M059J (cell line): ENCODE measurements at places on chromosomes 1 and 21. TPM values are rescaled to one million over a fixed set of nuclear protein-coding genes. Genes with fewer than 3 reads are reported as not detected.
A peak's percentile ranks its signal among the peaks of the same experiment; 100 is the strongest.

DNA sequence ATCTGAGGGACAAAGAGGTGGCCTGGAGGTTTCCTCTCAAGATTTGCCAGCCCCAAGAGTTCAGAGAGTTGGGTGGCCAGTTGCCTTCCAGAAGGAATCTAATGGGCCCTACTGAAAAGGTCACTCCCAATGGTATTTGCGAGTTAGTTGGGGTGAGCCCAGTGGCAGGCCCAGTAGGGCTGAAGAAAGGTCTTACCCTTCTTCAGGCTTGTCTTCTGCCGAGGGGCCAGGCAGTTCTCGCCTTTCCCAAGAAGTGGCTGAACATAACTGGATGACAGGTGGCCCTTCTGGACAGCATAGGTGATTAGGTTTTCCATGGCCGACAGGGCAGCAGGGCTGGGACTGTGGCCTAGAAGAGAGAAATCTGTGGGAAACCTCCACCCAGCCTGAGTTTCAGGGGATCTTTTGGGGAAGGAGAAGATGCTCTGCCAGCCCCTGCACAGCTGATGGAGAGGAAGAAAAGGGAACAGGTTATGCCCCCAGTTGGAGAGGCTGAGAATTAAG, 7.2 kb downstream of the PGLYRP4 start:
- DNase-seq, result no peak

GRCh38 chr1:238143038-238143437, 252.3 kb upstream of the ZP4 start:
- no peak for DNase-seq

GRCh38 chr1:38258085-38258627, 211.6 kb upstream of the POU3F1 start:
- no peak for DNase-seq

- DNase-seq, result no peak
Measured at GRCh38 chr1:203571661-203572060, 55.0 kb upstream of the ATP2B4 start.

GRCh38 chr1:101632548-101633272, 364.0 kb downstream of the OLFM3 start:
- DNase-seq, result no peak

DNA sequence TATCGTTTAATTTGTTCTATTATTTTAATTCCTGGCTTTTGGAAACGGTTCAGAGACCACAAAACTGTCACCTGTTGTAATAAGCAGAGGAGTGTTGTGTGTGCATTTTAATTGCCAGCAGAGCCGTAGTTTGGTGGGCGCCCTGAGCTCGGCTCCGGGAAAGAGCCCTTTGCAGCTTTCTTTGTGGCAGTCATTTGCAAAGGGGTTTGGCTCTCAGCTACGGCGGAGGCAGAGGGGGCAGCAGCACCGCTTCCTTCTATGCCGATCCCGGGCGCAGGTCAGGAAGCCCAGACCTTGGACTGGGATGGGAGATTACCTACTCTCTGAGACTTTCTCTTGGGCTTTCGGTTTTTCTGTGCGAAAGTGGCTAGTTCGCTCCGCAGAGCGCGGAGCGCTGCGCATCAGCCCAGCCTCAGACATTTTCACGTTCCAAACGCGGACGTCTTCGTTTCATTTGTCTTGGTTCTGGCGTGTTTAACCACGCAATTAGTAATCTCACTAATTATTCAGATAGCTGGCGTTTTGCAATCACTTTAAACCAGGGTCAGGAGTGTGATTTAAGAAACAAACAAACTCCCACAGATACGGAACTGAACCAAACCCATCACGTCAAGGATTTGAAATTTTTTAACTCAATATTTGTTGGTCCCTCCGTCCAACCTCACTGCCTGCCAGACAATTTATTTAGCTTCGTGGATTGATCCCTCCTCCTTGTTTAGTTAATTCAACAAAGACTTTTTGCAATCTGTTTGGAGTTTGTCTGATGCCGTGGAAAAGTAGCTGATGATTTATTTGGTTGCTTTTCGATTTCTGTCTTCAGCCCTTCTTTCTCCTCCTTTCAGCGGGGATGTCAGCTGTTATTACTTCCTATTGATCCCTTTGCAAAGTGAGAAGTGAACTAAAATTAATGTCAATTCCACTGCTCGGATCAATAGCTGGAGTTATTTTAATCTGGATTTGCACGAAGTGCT, 3.9 kb downstream of the RNF220 start:
- DNase-seq, result peak; percentile 33

GRCh38 chr21:37087188-37087587, 14.1 kb downstream of the TTC3 start:
- DNase-seq, result peak; percentile 52

DNA sequence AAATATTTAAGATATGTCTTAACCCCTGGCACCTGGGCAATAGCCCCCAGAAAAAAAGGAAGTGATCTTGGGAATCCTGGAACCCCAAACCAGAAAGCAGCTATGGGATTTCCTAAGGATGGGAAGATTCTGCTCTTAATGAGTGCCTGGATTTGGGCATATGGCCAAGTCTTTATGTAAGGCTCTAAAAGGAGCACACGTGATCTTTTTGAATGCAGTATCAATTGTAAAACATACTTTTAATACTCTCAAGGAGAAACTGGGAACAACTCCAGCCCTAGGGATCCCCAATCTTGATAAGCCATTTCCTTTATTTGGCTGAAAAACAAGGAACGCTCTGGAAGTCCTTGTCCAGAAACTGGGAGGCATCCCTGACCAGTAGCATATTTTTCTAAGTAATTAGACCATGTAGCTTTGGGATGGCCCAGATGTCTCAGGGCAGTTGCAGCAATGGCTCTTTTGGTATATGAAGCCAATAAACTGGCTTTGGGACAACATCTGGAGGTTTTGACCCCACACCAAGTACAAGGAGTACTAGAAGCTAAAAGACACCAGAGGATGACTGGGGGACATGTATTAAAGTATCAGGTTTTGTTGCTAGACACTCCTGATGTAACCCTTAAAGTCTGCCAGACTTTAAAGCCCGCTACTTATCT, 80.9 kb upstream of the KIAA0040 start:
- DNase-seq, result no peak

- no peak for DNase-seq
Measured at GRCh38 chr1:97097404-97097925, 375.9 kb downstream of the PTBP2 start.

GRCh38 chr1:2376931-2377672, 14.3 kb downstream of the MORN1 start:
- no peak for DNase-seq

DNA sequence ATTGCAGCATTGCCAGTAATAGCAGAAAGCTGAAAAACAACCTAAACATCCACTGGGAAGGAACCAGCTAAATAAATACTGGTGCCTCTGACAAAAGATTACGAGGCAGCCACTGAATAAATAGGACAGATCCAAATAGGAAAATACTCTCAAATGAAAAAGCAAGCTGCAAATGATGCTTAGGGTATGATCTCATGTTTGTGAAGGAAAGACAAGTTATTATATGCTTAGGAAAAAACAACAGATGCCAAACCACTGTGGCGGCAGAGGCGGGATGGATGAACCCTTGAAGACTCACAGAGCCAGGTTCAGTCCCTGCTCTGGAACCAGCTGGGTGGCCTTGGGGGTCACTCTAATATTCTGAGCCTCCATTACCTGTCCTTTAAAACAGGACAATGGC, 41.6 kb downstream of the MATN1 start:
- DNase-seq, result no peak

TRIM63 gene
- 0.07 TPM in 1 of 2 replicates, not detected in the other for total RNA-seq

TMEM82 gene
- total RNA-seq, result not detected in 2 replicates

MPC2 gene
- 91.3 and 99.4 TPM in 2 replicates for total RNA-seq

RNU1-3 gene
- total RNA-seq, result not detected in 2 replicates

PEX11B gene
- total RNA-seq, result 31.0 and 42.5 TPM in 2 replicates

NEGR1 gene
- total RNA-seq, result 1.1 and 1.3 TPM in 2 replicates
